ENCODE measurements at places on chromosomes 4 and X.
A peak's percentile ranks its signal among the peaks of the same experiment; 100 is the strongest.

GRCh38 chr4:87835743-87836142 lies 3.0 kb downstream of the MEPE start:
- no peak for DNase-seq

- DNase-seq: no peak
These were observed 581.1 kb downstream of the SPRY1 start for GRCh38 chr4:123977641-123978081.

GRCh38 chr4:39256436-39256835 lies 74.1 kb downstream of the WDR19 start:
- DNase-seq: no peak

DNA sequence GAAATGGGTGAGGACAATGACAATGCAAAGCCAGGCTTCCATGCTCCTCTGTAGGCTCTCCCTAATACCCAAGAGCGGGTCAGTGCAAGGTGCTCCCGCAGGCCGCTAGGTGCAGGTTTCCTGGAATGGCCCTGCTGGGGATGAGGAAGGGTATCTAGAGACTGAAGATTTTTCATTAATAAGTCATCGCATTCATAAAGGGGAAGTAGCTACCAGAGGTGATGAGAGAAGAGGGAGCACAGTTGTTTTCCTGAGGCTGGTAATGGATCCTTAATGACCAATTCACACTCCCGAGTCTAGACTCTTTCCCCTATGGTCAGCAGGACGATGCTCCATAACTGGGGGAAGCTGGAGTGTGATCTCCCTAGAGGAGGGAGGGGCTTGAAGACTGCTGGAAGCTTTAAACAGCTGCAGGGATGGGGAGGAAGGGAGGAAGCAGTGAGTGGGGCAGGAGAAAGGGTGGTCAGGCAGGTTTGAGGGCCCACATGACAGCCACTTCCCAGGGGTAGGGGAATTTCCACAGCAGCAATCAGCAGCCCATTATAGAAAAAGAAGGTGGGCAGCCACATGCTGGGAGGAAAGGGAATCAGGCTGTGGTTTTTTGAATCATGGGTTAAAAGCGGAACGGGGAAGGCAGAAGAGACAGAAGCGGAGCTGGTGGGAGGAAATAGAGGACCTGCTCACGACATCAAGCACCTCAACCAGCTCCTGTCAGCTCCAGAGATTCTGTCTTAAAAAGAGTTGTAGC lies 10.2 kb upstream of the ATP6AP2 start:
- DNase-seq: peak; percentile 83

DNA sequence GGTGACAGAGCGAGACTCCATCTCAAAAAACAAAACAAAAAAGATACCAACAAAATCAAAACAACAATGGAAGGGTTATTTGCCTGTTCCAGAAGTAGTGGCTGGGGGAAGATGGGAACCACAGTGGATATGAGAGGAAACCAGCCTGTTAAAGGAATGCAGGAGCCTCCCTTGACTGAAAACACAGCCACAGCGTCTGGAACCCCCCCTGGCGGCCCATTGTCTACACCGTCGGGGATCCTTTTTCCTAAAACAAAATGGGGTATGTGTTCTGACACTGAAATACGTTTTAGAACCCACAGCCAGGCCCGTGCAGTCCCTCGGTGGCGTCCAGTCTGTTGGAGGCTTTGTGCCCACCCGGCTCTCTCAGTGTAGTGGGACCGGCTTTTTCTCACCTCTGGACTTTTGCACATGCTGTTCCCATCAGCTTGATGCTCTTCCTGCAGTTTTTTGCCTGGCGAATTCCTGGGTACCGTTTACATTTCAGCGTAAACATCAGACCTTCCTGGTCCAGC lies 19.6 kb downstream of the PIGG start:
- no peak for DNase-seq

DNA sequence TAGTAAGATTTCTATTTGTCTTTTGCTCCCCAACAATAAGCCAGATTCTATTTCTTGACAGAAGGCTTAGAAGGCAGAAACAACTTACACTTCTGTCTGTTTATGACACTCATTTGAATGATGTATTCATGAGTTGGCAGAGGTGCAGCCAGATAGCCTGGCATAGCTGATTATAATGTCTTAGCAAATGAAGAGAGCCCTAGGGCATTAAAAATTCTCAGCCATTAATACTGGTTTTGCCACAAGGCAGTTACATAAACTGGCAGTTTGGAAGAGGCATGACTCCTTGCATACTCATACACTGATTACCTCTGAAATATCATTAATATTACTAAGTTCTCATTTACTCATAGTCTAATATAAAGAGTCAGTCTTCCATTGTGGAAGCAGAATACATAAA lies 728.5 kb upstream of the NDST4 start:
- no peak for DNase-seq

- no peak for DNase-seq
These were observed 60.0 kb downstream of the ATP8A1 start for GRCh38 chr4:42596918-42597317.

GRCh38 chr4:14582677-14583076 lies 419.6 kb upstream of the CPEB2 start:
- no peak for DNase-seq

GRCh38 chr4:52311464-52312125 lies 260.5 kb downstream of the SPATA18 start:
- no peak for DNase-seq

DNA sequence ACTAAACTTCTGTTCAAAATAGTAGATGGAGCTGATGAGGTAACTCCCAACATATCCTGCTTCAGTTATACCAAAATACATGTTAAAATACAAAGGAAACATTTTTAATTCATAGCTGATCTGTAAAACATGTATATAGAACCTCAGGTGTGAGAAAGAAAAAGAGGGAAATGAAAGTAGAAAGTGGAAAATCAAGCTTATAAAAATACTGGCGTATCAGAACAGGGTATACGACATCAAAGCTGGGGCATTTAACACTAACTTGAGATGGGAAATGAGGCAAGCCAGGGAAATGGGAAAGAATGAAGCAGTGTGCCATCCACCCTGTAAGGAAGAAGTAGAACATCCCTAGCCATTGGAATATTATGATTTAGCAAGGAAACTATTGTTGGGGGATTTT lies 767.5 kb downstream of the DMD start:
- DNase-seq: no peak

- DNase-seq: no peak
These were observed 41.0 kb upstream of the ZNF330 start for GRCh38 chr4:141179474-141180373.

- no peak for DNase-seq
These were observed 30.5 kb downstream of the STARD8 start for GRCh38 chrX:68677998-68678397.

DNA sequence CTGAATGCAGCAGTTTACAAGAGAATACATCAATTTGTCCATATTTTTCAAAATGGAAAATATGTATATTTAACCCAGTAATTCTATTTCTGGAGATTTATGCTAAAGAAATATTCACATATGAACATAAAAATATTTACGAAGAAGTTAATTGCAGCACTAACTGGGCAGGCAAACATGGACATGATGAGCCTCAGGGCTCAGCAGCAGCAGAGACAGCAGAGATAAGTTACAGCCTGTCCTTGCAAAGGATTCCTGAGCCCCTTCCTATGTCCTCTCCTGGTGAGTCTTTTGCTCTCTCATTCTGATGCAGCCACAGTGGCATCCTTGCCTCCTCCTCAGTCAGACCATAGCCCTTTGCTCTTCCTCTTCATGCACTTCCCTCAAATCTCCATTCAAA lies 680.6 kb upstream of the CPEB2 start:
- DNase-seq: peak; percentile 10

GRCh38 chrX:64169988-64170387 lies 35.5 kb downstream of the AMER1 start:
- no peak for DNase-seq

DNA sequence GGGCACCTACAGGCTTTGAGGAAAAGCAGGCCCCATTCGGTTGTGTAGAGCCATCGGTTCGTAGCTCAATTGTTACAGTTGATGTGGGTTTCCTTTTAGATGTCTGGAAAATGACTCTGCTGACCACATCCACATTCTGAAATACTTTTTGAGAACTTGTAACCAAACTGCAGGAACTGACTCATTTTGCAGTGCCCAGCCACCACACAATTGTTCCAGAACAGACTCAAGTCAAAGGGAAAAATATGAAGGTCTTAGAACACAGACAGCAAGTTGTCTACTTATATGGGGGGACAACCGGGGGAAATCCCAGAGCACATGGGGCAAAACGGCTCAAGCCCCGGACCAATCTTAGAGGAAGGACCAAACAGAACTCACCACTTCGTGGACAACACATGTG lies 557.6 kb upstream of the DIPK2B start:
- peak; percentile 54 for DNase-seq

DNA sequence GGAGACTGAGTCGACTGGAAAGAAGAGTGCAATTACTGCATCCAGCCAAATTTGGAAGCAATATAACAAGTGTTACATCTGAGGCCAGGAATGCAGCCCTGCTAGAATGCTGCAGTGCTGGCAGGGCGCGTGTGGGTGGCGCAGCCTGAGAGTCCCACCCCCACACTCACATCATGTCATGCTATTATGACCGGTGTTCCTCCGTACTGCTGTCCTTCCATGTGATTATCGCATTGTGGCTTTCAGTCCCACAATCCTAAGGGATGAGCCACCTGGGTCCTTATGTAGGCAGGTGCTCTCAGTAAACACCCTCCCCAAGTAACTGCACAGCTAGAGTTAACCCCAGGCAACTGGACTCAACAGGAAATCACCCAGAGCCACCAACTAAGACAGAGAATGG lies 122.6 kb upstream of the CPEB2 start:
- DNase-seq: no peak

- peak; percentile 28 for DNase-seq
These were observed 112.6 kb downstream of the TMA16 start for GRCh38 chr4:163606896-163607691.

DNA sequence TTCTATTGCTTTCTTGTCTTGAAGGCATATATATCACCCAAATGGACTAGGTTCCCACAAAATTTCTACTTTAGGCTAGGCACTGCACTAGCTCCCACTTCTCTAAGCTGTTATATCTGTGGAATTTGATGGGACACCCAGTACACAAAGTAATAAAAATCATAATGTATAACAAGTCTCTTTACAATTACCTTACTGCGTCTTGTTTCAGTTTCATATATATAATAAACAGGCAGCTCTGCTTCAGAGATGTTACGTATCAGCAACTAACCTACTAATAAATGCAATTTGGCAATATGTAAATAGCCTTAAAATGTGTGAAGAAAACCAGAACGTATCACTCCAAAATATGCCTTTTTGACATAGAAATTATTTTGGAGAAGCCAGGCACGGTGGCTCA lies 42.0 kb upstream of the UGDH start:
- DNase-seq: no peak

DNA sequence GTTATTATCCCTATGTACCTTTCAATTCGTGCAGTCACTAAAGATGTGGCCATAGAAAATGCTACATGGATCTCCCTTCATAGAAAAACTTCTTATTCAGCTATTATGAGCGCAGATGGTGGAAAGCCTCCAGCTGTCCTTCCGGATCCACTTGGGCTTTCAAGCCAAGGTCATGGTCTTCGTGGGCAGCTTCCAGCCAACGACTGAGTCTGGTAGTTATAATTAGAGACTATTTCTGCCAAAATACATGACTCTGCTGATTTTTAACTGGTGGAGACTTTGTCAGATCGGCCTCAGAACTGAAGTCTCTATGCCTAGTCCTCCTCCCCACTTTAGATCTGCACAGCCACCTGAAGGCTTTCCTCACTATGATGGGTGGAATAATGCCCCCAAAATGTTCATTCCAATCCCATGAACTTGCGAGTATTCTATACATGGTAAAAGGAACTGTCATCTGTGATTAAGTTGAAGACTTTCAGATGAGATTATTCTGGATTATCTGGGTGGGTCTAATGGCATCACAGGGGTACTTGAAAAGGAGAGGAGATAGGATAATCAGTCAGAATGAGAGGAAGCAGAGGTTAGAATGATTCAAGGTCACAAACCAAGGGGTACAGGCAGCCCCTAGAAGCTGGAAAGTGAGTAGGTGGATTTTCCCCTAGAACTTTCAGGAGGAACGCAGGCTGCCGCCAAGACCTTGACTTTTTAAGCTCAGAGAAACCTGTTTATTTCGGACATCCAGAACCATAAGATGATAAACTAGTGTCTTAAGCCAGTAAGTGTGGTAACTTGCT lies 171.1 kb upstream of the CXCL13 start:
- DNase-seq: no peak

DNA sequence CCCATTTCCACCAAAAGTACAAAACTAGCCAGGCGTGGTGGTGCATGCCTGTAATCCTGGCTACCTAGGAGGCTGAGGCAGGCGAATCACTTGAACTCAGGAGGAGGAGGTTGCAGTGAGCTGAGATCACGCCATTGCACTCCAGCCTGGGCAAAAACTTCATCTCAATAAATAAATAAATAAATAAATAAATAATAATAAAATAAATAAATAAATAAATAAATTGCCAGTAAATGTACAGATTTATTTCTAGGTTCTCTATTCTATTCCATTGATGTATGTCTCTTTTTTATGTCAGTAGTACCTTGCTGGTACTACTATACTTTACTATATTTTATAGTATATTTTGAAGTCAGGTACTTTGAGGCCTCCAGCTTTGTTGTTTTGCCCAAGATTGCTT lies 43.7 kb downstream of the MAGEC1 start:
- no peak for DNase-seq

DNA sequence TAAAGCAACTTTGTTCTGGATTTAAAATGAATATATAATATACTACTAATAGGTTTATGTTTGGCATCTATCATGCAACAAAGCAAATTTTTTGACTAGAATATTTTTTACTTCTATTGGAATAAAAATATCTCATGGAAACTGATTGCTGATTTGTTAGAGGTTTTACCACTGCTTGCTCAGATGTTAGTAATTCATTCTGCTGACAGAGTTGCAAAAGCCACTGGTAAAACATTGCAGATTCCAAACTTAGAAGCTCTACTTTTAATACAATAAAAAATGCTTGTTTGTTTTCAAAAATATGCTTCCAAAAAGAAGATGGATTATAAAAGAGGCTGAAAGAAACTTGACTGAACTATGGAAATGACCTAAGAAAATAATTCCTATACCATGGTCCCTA lies 795.2 kb downstream of the PCDH18 start:
- DNase-seq: no peak

- DNase-seq: peak; percentile 89
These were observed 44.8 kb downstream of the CLCN3 start for GRCh38 chr4:169665046-169665737.

- no peak for DNase-seq
These were observed 3.9 kb upstream of the CHRNA9 start for GRCh38 chr4:40331101-40331745.

GRCh38 chr4:48739560-48740019 lies 40.5 kb downstream of the FRYL start:
- DNase-seq: peak; percentile 87

DNA sequence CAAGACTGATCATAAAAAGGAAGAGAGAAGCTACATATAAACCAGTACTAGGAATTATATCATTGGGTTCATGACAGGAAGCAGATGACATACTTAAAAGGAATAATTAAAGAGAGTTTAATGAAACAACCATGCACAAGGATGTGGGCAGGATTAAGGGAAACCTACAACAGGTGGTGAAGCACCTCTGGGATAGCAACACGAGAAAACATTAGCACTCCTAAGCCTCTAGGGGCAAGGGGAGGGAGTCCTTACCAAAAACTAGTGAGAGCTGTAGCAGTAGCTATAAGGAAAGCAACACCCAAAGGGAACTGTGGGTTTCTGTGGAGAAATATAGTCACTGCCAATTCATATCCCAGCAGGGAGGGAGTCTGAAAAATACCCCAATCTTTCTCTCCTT lies 7.2 kb upstream of the THOC2 start:
- peak; percentile 10 for DNase-seq
